Choroid plexus epithelial cell (primary cell): ENCODE measurements at places on chromosomes 12 and 14.

- DNase-seq = no peak
Observed at GRCh38 chr12:15769586-15769985, 19.6 kb downstream of the EPS8 start.

DNA sequence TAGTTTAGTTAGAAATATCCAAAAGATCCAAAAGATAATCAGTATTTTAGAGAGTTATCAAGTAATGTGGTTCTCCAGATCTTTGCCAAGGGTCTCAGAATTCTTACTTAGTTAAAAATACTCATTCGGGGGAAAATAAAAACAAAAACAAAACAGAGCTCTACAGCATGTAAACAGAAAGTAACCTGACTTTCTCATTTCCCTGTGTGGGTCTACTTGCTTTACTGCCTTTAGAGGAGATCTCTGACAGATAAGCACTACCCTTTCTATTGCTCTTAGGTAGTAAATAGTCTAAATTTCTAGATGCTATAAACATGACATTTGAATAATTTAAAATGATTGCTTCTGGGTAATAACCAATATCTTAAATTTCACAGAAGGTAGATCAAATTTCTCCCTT, 371.8 kb downstream of the RPL10L start:
- no peak for DNase-seq

- DNase-seq = no peak
Observed at GRCh38 chr12:121352682-121353018, 439 bp upstream of the ANAPC5 start.

GRCh38 chr12:77813558-77813957, 17.1 kb upstream of the NAV3 start:
- DNase-seq = no peak

DNA sequence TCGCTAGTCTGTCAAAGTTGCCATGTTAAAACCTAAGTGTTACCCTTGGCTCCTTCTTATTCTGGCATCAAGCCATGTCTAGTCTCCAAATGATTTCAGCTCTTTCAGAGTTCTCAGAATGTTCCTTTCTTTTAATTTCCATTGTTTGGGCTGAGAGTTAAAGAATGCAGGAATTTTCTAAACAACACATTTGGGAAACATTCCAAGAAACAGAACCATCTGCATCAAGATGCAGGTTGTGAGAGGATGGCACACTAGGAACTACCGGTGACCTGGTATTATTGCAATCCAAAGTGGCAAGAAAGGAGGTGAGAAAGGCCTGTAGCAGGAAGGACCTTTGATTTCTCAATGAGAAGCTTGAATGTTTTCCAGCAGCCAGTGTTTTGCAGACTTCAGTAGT, 30.1 kb downstream of the SLC35F4 start:
- no peak for DNase-seq

DNA sequence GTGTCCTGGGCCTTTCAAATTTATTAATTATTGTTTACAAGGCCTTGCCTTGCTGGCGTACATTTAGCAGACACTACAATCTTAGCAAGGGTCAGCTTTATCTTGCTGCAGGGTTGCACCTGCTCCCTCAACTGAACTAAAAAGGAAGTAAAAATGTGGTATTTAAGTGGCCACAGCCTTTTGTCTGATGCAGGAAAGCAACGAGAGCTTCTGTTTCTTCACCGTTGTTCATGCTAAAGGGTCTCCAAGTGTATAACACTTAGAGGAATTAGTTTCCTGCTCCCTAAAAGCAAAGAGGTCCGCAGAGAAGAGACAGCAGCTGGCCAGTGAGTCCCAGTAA, 62.8 kb upstream of the EGLN3 start:
- DNase-seq = no peak

- DNase-seq = peak; percentile 74
Observed at GRCh38 chr12:63882844-63883243, 38.3 kb downstream of the SRGAP1 start.
